ENCODE measurements at places on chromosomes 16 and 17. TPM values are rescaled to one million over a fixed set of nuclear protein-coding genes. Genes with fewer than 3 reads are reported as not detected.

The SRR gene
- total RNA-seq: 10.9 TPM

The LITAFD gene
- total RNA-seq: not detected

The PRSS21 gene
- total RNA-seq: not detected

The CTRB2 gene
- 9.1 TPM for total RNA-seq

The SOX8 gene
- 0.71 TPM for total RNA-seq

The NPW gene
- total RNA-seq: not detected

The GLP2R gene
- 0.05 TPM for total RNA-seq

The OTOP2 gene
- total RNA-seq: not detected

The MYH13 gene
- total RNA-seq: not detected

The CTRL gene
- total RNA-seq: 1.2 TPM

The OR1A2 gene
- total RNA-seq: not detected

The UBE2Z gene
- total RNA-seq: 53.3 TPM

The HAGHL gene
- 3.6 TPM for total RNA-seq

The TUBB3 gene
- 16.1 TPM for total RNA-seq

The ADAP2 gene
- 28.1 TPM for total RNA-seq

The NDRG4 gene
- total RNA-seq: 5.8 TPM

The FBXL16 gene
- not detected for total RNA-seq

The CLDN7 gene
- 1.6 TPM for total RNA-seq

The PYY gene
- not detected for total RNA-seq

The TVP23A gene
- 3.7 TPM for total RNA-seq

The SDR42E1 gene
- 0.24 TPM for total RNA-seq

The KRTAP4-12 gene
- total RNA-seq: not detected

The CYGB gene
- 16.3 TPM for total RNA-seq
